ENCODE measurements at places on chromosomes 2 and 18.

DNA sequence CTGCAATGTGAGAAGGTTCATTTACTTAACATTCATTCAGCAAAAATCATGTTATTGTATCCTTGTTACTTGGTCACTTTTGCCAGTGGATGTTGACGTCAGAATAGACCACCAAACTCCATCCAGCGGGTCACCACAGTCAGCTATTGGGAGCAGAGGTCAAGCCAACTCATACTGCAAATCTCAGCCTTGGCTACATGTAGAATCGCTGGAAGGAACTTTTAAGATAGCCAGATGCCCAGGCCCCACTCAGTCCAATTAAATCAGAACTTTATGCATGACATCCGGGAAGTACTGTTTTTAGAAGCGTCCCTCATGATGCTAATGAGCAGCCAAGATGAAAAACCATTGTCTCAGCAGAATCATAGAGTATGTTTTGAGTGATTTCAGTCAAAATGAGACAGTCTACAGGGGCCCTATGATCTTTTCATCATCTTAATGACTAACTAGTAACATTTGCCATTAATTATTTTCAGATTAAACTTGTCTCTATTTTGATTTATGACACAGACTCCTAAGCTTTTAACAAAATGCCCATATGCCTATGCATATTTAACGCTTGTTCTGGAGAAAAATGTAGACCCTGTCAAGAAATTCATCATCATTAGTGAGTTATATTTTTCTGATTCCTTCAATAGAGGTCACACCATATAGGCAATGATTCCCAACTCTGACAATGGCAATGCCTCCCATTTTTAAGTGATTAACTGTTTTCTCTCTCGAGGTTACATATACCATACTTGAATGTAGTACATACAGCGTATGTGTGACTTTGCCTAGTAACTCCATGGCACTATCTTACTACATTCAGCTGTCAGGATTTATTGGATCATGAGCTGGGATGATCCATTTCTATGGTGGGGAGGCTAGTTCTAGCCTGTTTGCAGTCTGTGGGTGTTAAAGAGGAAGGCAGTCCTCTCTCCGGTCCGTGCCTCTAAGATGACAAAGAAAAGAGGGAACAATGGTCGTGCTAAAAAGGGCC, 63.7 kb upstream of the CCBE1 start:
- DNase-seq: no peak

GRCh38 chr2:174511580-174512260, 24.9 kb upstream of the GPR155 start:
- DNase-seq: no peak

DNA sequence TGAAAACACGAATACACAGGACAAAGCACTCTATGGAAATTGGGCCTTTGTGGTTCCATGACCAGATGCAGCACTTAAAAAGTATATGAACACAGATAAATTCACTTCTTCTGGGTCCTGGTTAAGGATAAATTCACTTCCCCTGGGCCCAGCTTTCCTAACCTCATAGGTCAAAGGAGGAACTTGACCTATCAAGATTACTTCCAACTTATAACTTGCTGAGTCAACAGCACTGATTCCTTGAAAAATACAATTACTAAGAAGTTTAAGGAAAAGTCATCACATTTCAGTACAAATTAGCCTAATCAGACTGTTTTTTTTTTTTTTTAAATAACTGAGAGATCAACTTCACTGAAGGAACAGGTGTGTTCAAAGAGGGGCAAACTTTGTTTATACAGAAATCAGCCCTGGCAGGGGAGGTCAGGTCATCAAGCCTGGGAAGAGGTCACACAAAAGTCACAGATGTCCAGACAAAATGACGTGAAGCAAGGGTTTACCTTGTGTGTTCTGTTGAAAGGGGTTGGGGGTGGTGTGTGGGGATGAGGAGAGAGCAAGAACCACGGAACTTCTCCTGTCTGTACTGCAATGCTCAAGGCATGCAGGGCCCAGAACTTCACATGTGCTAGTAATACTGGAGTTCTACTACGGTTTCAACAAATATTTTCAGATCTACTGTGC, 55.8 kb downstream of the PPP4R1 start:
- no peak for DNase-seq

DNA sequence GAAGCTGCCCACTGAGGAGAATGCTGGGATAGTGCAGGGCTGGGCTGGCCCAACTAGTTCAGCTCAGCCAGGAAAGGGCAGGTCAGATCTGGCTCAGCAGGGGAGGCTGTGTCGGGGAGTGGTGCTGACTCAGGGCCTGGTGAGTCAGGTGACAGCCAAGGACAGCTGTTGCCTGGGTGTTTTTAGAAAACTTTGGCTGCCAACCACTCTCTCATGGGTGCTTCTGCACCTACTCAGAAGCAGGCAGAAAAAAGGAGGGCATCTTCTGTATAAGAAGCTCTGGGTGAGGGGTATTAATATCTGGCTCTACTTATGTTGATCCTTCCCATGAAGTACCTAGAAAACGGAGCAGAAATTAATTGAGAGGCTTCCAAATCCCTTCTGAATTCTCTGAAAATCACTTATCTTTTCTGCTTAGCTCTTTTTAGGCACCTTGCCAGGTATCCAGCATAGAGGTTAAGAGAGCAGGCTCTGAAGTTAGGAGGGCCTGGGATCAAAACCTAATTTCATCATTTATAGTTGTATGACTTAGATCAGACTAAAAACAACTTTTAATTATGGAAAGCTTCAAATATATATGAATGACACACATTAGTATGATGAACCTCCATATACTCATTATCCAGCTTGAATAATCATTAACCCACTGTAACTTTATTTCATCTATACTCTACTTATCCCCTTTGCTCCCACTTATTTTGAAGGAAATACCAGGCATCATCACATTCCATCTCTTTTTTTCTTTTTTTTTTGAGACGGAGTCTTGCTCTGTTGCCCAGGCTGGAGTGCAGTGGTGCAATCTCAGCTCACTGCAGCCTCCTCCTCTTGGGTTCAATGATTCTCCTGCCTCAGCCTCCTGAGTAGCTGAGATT, 15.5 kb upstream of the RAB10 start:
- DNase-seq: peak; percentile 42

DNA sequence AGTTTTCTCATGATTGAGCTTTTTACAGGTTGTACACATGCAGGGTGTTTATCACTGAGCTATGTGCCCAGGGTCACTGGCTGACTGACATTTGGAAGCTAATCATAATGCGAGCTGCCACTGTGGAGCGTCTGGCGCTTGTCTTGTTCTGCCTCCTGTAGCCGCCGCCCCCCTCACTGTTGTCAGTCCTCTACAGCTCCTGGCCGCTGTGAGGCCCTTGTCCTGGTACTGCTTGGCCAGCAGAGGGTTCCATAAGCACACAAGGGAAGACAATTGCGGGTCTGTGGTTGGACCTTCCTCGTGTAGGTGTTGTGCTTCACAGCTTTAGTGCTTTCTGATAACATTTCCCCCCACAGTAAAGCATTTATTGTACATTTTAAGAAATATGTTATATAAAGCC, 105.6 kb upstream of the LDLRAD4 start:
- DNase-seq: no peak

DNA sequence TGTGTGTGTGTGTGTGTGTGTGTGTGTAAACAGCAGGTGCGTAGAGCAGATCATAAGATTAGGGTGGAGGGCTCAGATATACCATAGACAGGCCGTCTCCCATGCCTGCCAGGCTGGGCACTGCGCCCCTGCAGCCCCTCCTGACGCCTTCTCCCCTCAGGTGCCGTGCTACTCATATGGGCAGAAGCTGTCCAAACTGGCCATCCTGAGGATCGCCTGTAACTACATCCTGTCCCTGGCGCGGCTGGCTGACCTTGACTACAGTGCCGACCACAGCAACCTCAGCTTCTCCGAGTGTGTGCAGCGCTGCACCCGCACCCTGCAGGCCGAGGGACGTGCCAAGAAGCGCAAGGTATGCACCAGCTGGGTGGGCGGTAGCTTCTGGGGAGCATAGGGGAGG, 10.0 kb downstream of the ATOH8 start:
- DNase-seq: no peak

- DNase-seq: peak; percentile 86
Observed at GRCh38 chr18:48022531-48023329, 92.3 kb upstream of the SMAD2 start.

GRCh38 chr2:172256886-172257285, 154.2 kb upstream of the DLX2 start:
- no peak for DNase-seq

GRCh38 chr2:218016810-218017209, 14.0 kb upstream of the TNS1 start:
- DNase-seq: no peak

GRCh38 chr2:181985632-181986205, at the start of gene PPP1R1C:
PPP1R1C (plus strand) TSS chr2:181985853; CDS start chr2:181986111, 258 bp downstream.
- no peak for DNase-seq

DNA sequence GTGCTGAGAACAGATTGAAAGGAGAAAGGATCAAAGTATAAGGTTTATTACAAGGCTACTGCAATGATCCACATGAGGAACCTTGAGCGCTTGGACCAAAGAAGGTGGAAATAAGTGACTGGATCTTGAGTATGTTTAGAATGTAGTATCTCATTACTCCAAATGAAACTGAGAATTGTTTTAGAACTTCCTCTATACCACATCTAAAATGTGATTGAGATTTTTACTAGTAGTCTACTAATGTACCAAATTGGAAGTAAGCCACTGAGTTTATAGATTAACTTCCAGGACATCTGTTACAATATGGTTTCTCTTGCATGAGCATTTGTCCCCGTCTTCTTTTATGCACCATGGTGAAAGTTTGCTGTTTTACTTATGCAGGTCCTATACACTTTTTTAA, 300.5 kb downstream of the SUCLG1 start:
- DNase-seq: no peak

- DNase-seq: no peak
Observed at GRCh38 chr2:111200333-111200881, 79.7 kb downstream of the BCL2L11 start.

DNA sequence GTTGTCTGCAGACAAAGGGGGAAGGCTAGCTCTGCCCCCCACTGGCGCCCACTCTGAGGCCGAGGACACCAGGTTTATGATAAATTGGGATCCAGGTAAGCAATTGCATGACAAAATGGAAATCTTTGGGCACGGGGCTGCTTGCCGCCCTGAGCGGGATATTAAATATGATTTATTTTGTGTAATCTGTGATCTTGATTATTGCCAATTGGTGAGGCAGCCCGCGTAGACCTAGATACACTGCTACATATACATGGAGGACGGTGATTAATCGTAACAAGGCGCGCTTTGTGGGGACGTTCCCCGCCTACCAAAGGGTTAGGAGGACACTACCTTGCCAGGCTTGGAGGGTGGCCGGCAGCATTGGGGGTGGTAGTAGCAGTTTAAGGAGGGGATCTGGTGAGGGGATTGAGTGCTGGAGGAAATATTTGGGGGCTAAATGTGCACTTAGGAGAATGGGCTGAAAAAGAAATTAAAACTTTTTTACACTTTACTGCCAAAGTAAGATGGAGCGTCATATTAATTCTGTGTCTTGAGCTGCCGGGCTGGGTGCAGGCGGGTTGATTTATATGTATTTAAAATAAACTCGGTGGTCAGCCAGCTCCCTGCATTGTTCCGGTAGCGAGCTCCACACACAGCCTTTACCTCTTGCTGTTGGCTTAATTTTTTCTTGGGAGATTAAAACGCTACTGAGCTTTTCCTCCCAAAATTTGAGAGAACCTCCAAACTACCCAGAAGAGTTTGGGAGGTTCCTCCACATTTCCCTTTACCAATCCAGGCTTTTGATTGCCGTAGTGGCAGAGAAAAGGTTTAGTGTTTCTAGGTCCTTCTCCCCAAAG, 4.1 kb downstream of the HOXD3 start:
- no peak for DNase-seq
